ENCODE measurements at places on chromosomes 7 and 10.

DNA sequence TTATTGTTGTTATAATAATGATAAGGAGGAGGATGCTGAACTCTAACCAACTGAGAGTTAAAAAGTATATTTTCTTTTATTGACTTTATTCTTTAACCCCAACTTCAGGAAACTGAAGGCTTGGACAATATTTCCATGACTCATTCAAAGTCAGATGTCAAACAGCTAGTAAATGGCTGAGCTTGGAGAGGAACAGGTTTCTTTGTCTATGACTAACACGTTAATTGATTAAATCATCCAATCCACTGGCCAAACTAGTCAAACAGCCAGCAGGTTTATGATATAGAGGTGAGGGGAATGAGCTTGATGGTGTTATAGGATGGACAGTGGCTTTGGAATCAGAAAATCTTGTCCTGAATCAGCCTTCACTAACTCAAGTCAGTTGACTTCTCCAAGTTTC, 119.1 kb upstream of the WDR11 start:
- DNase-seq: no peak

DNA sequence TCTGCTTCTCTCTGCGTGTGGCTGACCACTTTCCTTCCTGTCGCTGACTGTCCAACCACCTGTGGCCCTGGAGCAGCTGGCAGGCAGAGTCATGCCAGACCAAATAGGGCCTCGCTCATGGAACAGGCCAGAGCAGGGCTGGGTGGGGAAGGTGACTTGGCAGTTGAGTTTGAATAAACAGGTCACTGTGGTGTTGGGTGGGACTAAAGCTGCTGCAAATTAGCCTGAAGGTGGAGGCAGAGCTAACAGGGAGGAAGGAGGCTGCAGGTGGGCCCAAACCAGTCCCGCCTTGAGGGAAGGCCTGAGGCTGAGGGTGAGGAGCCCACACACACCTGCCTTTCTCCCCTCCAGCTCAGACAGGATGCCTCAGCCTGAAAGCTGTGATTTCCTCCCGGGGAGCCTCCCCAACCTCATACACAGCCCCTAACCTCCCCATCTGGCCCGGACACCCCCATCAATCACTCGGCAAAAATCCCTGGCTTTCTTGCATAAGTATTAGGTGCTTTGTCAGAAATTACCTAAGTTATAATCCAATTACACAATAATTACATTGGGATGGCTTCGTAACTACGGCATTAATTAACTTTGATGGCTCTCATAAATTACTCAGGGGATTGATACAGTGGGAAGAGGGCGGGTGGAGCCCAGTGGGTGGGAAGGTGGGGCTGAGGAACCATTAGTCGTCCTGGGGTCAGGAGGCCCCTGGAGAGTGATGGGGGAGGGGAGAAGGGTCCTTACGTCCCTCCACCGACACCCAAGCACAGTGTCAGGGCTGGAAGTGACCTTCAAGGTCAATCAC, 97.7 kb upstream of the PCBD1 start:
- no peak for DNase-seq

- no peak for DNase-seq
Observed at GRCh38 chr10:68046642-68047041, 28.4 kb downstream of the HERC4 start.

DNA sequence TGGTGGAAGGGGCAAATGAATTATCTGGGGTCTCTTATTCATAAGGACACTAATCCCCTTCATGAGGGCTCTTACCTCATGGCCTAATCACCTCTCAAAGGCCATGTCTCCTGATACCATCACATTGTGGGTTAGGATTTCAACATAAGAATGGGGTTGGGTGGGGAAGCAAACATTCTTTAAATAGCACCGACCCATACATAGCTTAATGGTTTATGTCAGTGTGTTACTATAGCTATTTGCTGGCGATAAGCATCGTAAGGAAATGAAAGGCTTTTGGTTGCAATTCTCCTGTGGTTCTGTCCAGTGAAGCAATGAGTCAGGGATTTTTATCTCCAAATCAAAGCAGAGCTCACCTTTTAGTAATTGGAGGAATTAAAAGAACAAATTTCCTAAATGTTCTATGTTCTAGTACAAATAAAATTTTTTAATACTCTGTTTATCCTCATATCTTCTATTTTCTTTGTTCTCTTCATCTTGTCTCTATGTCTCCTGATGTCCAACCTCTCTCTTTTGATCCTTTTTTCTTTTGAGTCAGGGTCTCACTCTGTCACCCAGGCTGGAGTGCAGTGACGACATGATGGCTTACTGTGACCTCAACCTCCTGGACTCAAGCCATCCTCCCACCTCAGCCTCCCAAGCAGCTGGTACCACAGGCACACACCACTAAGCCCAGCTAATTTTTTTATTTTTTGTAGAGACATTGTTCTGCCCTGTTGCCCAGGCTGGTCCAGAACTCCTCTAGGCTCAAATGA, 57.0 kb upstream of the GLCCI1 start:
- no peak for DNase-seq

DNA sequence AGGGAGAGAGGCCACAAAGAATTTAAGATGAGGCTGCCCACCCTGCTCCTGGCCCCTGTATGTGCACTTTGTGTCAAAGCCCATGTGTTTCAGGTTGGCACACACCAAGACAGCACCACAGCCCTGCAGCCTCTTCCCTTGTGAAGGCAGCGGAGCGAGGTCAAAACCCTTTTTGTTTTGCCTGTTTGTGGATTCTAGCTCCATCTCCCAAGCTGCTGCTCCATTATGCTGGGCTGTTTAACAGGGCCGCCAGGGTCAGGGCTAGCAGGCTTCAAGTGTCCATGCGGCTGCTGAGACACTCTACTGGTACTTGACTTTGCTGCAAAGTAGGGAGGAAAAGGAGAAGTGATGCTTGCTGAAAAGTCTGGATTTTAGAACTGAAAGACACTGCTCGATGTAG, 142.3 kb upstream of the EFCAB10 start:
- no peak for DNase-seq

GRCh38 chr7:37096341-37096740, 352.3 kb downstream of the ELMO1 start:
- no peak for DNase-seq

- DNase-seq: no peak
Observed at GRCh38 chr10:114879541-114880158, 58.1 kb downstream of the FHIP2A start.

- no peak for DNase-seq
Observed at GRCh38 chr7:33278095-33278494, 148.7 kb downstream of the BBS9 start.

DNA sequence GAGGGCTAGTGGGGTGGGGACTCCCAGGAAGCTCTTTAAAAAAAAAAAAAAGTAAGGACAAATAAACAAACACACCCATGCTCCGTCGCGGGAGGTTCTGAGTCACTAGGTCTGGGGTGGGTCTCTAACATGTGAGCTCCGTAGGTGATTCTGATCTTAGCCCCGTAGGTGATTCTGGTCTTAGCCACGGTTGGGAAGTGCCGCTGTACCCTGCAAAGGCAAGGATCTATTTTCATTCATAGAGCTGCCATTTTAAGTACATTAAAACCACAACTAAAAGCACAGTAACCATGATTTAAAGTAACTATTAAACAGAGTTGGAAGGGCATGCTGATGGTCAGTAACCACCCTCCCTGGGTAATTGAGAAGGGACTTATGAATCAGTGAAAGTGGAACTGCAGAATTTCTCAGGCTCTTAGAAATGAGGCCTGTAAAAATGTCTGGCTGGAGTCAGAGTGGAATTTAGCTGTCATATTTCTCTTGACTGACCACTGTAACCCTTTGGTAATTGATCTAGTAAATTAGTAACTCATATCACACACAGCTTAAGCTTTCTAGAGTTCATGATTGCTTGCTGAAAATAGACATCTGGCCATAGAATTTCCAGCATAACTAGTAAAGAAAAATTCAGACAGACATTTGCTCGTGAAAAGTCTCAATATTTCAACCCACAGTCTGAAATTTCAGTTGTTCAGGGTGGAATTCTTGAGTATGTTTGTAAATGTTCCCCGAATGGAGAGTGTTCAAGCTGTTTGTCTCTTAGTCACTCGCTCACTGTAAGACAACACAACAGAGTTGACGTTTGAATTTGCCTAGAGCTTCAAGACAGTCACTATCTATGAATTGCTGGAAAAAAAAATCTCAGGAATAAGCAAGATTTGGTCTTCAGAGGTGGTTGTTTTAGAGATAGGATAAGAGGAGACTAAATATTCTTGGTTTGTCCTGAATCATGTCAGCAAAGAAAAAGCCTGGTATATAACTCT, 34.2 kb upstream of the TCF7L2 start:
- peak; percentile 73 for DNase-seq

DNA sequence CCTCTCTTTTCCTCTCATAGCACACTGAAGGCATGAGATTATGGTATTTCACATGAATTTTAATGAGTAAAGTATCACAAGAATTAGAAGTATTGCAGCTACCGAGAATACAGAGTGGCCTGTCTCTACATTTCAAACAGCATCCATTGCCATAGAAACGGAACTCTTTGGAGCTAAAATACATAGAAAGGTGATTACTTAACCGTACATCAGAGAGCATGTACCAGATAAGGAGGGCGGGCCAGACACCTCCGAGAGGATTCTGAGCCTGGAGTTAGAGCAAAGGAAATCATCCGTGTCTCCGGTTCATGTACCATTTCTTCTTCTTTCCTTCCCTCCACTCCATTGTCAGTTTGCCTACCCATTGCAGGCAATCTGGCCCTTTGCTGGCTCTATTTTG, 196.7 kb downstream of the KLF6 start:
- no peak for DNase-seq

GRCh38 chr10:91642831-91643692, 10.2 kb upstream of the PPP1R3C start:
- no peak for DNase-seq

- no peak for DNase-seq
Observed at GRCh38 chr10:31723106-31723750, 205.4 kb downstream of the ARHGAP12 start.

DNA sequence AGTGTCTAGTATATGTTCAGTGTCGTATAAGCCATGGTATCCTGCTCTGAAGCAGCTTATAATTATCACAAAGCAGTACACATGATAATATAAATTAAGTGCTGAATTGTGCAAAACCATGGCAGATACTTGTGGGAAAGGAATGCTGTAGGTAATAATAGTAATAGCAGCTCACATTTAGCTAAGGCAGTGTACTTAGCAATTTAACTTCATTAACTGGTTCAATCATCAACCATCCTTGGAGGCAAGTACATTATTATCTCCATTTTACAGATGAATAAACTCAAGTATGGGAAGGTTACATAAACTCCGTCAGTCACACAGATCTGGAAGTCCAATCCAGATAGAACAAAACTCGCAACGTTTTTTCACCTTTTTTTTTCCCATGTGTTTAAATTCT, 21.6 kb upstream of the RNF148 start:
- no peak for DNase-seq

GRCh38 chr10:94902570-94902969, 35.9 kb upstream of the CYP2C9 start:
- DNase-seq: no peak

GRCh38 chr7:16791071-16791470, 13.7 kb downstream of the AGR2 start:
- DNase-seq: no peak

DNA sequence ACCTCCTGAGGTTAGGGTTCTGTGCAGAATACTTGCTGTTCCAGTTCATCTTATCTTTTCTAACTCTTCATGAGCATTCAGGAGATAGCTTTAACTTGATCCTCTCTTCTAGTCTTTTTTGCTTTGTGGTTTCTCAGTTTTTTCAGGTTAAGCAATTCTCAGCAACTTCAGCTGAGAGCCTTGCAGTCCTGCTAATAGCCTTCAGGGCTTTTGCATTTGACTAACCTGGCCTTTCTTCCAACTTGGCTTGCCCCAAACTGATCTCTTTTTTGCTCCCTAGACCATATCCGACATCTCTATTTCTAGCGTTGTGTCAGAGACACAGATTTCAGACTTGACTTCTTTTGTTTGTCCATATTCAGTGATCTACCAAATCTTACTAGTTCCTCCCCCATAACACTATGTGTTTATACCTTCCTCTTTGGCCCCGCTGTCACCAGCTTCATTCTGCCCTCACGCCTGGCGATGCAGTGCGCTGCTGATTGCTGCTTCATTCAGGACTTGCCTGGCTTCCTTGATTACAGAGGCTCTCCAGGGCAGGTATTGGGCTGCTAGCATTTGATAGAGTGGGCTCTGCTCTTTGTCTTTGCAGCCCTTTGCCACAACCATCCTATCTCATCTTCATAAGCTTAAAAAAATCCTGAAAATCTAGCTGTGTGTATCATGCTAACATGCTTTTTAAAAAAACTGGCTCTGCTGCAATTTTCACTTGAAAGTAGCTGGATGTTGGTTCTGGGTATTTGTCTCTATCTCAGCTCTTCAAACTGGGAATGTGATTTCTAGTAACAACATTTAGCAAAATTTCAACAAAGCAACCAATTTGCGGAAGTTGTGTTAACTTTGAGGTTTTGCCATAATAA, 9.6 kb downstream of the CUL1 start:
- no peak for DNase-seq

GRCh38 chr7:11005202-11005601, 31.5 kb downstream of the PHF14 start:
- DNase-seq: no peak

DNA sequence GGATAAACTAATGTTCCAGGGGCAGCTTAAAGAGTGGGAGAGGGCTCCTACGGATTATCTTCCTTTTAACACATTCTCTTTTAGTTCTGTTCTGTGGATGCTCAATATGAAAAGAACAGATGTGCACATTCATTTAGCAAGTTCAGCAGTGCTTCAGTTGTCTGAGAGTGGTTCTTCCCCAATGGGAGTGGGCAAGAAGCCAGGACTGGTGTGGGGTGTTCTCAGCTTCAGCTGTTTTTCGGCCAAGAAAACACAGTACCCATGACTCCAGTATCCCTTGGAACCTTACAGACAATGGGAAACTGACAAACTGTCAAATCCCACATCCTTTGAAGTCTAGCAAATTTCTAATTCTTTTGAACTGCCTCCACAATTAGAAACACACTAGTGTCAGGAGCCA, 71.5 kb upstream of the LRRC17 start:
- no peak for DNase-seq

DNA sequence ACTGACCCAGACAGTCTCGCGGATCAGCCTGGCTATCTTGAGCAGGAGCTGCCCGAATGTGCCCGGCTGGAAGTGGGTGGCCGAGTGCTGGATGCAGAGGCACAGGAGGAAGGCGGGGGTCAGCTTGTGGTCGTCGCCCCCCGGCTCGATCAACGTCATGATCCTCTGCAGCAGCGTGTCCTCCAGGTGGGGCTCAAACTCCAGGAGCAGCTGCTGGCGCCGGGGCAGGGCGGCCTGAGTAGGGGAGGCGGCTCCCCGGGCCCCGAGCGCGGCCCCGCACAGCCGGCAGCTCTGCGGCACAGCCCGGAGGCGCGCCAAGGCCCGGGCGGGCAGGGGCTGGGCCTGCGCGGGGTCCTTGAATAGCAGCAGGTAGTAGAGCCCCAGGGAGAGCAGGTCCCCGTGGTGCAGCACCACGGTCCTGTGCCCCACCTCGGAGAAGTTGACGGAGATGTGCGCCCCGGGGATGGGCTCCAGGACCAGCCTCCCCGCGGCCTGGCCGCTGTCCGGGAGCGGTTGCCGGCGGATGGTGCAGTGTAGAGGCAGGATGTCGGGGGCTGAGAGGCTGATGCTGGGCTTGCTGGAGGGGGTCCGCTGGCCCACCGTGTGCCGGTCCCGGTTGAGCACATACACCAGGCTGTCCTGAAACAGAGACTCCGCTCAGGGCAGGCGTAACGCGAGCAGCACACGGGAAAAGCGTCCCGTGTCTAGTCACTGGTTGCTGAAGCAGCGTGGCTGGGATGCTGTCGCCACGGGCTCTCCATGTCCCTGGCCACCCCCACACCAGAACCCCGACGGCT, 27.0 kb downstream of the PAPOLB start:
- no peak for DNase-seq

GRCh38 chr10:126663328-126663727, 7.2 kb downstream of the C10orf90 start:
- DNase-seq: no peak

GRCh38 chr7:51121931-51122425, 194.6 kb downstream of the COBL start:
- peak; percentile 28 for DNase-seq

Data from Panc1 (cell line).